ENCODE measurements at places on chromosomes 6 and 20.
A peak's percentile ranks its signal among the peaks of the same experiment; 100 is the strongest.

- DNase-seq = no peak
Measured at GRCh38 chr6:152117156-152118133, 310.0 kb downstream of the ESR1 start.

- no peak for DNase-seq
Measured at GRCh38 chr6:137216875-137217553, 2.2 kb downstream of the IFNGR1 start.

DNA sequence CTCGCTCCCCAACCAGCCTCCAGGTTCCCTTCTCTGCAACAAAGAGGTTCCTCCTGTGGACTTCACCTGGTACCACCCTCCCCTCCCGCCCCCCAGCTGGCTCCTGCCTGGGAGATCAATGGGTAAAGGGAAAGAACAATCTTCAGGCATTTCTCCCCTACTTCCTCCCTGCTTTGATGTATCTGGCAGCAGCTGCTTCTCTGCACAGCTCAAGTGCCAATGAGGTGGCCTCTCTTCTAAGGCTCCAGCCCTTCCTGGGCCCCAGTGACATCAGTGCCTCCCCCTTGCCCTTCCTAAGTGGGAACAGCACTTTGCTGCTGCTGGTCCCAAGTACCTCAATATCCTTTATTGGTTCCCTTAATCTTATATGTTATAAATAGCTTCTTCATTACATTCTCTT is 23.5 kb downstream of the MOCS1 start:
- no peak for DNase-seq

- DNase-seq = no peak
Measured at GRCh38 chr6:50927800-50928199, 109.1 kb downstream of the TFAP2B start.

- no peak for DNase-seq
Measured at GRCh38 chr6:79246891-79247290, 12.4 kb upstream of the HMGN3 start.

- DNase-seq = no peak
Measured at GRCh38 chr20:34112600-34113101, 608 bp upstream of the EIF2S2 start.

GRCh38 chr6:43426928-43427405 is 374 bp upstream of the ABCC10 start:
- no peak for DNase-seq

DNA sequence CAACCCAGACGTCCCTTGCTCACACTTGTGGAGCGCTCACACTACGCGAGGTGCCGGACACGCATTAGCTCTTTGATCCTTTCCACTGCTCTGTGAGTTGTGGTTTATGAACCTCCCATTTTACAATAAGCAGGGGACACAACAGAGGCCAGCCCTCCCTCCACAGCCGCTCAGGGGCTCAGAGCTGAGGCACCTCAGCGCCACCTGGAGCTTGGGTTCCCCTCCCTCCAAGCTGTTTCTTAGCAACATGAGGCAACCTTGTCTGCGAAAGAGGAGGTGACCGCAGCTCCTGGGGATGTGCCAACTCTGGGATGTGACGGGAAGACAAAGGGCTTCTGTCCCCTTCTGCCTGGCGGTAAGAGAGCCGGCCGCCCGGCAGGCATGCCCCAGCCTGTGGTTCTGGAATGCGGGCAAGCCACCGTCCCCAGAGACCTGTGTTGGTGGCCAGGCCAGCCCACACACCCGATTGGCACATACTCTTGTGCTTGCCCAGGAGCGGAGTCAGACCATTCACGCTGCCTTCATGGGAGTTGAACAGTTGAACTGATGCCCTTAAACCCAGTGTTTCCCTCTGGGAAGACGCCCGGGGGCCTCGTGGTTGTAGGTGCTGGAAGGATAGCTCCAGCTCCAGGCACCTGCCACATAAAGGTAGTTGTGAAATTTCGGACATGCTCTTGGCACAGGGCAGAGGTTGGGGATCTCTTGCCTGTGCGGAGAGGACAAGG is 44.5 kb downstream of the RBM38 start:
- peak; percentile 99 for DNase-seq

DNA sequence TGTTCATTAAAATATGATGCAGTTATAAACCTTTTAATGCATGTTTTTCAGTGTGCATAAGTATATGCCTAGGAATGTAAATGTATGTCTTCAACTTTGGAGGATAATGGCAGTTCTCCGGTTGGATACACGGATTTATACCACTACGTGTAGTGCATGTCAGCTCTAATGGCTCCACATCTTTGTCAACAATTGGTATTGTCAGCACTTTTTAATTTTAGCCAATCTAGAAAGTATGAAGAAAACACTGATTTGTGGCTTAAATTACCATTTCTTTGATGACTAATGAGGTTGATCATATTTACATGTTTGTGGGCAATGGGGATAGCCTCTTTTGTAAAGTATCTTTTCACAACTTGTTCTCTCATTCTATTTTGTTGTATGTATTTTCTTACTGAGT is 10.9 kb upstream of the RAB32 start:
- no peak for DNase-seq

GRCh38 chr20:36835453-36836198 is 40.3 kb upstream of the TLDC2 start:
- DNase-seq = peak; percentile 87

DNA sequence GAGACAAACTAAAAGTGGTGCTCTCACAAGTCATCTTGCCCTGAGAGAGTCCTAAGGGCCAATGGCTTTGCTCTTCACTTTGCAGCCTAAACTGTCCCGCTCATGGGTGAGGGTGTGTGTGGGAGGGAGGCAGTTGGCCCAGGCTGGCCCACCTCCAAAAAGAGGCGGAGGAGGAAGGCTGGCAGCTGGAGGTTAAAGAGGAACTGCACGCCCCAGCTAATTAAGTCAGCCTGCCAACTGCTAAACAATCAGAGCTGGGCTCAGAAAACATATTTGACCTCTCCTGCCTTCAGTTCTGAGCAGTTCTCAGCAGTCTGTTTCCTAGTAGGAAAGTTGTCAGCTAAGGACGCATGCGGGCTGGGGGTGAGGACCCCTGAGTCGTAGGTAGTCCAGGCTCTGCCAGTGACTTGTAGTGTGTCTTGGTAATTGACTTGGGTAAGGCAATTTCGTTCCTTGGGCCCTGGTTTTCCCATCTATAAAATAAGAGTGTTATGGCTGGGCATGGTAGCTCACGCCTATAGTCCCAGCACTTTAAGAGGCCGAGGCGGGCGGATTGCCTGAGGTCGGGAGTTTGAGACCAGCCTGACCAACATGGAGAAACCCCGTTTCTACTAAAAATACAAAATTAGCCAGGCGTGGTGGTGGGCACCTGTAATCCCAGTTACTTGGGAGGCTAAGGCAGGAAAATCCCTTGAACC is 17.0 kb downstream of the GSS start:
- DNase-seq = no peak

GRCh38 chr6:107396211-107396610 is 63.2 kb downstream of the PDSS2 start:
- DNase-seq = no peak

DNA sequence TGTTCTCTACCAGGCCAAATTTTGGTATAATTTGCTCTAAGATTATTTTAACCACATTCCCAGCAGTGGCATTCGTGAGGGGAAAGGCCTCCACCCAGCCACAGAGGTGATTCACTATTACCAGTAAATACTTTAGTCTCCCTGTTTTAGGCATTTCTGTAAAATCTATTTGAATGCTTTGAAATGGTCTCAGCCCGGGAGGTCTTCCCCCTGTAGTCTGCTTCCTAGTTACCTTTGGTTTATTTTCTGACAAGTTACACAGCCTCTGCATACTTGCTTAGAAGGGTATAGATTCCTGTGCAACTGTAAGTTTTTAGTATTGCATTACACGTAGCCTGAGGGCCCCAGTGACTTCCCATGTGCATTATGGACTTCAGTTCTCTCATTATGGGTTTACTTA is 248.7 kb downstream of the C6orf118 start:
- no peak for DNase-seq

DNA sequence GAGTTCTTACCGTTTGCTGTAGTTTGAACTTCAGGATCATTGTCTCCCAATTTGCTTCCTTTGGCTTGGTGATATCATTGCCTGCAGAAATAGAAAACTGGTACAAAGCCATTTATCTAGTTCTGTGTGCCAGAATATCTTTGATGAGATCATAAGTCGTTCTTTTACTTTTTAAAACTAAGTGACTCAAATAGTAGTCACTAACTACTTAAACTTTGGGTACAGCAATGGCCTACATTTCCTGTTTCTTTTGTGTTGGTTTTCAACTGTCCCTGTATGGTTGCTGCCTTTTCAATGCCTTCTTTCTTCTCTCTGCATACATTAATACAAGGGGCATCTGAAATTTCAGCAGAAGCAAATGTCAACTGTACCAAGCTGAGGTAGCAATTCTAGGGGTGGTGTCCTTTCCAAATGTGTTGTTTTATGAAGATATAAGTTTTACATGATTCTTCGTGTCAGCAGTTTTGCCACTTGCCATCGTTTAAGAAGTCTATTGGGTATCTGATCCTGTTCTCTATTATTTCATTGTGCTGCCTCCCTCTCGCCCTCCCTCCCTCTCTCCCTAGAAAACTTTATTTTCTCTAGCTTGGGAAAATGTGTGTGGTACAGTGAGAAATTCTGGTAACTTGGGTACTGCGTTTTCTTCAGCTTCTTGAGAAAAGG is 238.5 kb downstream of the FARS2 start:
- DNase-seq = no peak

- no peak for DNase-seq
Measured at GRCh38 chr6:95546148-95546547, 31.2 kb upstream of the MANEA start.

- DNase-seq = no peak
Measured at GRCh38 chr6:3133515-3133914, 15.0 kb downstream of the BPHL start.

GRCh38 chr6:125793863-125794262 is 3.1 kb downstream of the NCOA7 start:
- DNase-seq = no peak

DNA sequence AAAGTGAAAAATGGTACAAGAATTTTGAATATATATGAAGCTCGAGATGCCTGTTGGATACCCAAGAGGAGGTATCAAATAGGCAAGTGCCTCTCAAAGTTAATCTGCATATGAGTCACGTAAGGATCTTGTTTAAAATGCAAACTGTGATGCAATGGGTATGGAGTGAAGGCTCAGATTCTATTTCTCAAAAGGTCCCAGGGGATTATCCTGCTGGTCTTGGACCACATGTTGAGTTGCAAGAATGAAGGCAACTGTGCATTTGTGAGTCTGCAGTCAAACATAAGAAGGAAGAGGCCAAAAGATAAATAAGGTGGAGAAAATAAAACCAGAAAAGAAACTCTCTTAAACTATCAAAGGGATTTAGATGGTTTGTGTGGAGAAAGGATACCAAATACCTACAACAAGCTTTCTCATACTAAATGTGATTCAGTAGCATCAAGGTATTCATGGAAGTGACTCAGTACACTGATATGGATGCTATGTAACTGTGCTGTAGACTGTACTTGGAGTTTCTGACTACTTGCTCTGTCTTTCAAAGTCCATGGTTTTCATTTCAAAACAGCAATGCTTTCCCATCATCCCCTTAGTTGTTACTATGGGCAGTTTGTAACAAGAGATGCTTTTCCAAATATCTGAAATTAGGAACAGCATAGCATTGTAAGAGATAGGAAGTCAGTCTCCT is 106.3 kb downstream of the GFRAL start:
- no peak for DNase-seq

DNA sequence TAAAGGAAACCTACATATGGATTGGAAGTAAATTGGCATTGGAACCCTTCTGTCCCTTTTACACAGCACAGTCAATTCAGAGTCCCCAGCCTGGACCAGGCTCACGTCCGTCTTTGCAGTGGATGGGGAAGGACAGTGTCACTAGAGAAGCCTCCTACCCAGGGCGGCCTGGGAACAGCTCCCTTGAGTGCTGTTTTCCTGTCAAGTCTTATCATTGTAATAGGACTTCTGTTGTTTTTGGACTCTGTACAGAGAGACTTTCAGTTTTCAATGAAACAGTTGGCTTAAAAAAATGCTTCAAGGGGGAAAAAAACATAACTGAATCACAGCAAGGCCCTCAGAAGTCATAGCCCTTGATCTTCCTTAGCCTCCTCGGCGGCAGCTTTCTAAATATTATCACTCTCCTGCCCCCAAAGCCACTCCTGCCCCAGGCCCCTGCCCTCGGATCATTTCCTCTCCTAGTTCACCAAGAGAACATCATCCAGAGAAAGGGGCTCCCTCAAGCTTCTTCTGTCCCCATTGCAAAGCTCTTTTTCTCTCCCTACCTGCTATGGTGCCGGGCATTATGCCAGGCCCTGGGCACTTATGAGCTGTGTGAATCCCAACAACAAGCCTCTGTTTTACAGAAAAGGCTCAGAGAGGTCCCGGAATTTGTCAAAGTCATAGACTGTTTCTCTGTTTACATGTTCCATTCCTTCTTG is 37.8 kb upstream of the CNKSR3 start:
- DNase-seq = no peak

DNA sequence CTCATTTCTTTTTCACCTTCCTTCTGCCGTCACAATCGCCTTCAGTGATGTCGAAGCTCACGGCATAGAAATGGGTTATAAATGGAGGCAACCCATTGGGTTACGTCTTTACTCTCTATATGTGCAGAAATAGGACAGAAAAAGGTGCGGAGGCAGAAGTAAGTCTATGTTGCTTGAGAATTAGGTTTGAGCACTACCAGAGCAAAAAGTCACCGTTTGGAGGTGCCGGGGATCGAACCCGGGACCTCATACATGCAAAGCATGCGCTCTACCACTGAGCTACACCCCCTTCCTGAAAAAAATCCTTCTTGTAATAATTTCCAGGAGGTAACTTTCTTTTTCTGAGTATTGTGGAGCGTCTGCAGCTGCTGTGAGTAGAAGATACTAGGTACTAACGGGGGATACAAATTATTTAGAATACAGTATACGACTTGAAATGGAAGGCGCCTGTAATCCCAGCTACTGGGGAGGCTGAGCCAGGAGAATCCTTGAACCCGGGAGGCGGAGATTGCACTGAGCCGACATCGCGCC is 134.2 kb downstream of the TRIM27 start:
- peak; percentile 36 for DNase-seq

DNA sequence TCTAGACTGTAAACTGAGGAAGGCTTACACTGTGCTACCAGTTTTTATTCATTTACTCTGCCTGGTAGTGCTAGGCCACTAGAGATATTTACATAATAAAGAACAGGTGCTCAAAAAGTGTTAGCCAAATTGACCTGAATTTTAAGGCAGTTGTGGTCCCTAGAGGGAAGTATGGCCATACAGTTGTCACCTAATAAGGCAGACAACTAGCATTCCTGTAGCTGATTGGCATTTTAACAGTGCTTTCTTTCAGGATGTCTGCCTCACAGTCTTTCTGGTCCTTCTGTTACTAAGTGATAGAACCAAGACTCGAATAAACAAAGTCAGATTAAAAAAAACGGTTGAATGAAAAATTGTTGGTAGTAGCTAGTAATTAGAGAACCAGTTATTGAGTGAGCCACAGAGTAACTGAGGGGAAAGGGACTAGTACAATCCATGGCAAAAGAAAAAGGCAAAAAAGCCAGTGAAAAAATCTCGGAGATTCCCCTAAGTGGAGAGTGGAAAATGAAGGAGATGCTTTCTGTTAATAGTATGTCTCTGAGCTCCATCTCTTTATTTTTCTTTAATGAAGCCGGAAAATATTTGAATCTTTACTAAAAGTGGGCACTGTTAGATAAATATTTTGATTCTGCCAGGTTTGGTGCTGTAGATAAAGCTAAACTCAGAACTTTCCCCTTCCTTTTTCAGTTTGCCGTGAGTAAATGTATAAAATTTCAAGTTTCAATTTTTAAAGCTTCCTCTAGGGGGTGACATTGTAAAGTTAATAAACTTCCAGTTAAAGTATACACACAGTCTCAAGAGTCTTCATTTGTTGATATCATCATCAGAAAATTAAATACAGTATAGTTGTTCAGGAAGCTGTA is 9.1 kb downstream of the VTA1 start:
- DNase-seq = no peak

GRCh38 chr20:44649126-44649525 is 2.4 kb downstream of the ADA start:
- no peak for DNase-seq
